ENCODE measurements at places on chromosomes 5 and 9.
A peak's percentile ranks its signal among the peaks of the same experiment; 100 is the strongest.

- H3K27ac ChIP-seq = no peak overlapping the region
- no peaks in the 10 kb centered on the region for H3K4me1 ChIP-seq
- peaks cover 11% of the 10 kb centered on the region for H3K36me3 ChIP-seq
- no peak overlapping the region for H3K4me3 ChIP-seq
These were observed 36.7 kb downstream of the MTREX start for GRCh38 chr5:55344392-55344992.

DNA sequence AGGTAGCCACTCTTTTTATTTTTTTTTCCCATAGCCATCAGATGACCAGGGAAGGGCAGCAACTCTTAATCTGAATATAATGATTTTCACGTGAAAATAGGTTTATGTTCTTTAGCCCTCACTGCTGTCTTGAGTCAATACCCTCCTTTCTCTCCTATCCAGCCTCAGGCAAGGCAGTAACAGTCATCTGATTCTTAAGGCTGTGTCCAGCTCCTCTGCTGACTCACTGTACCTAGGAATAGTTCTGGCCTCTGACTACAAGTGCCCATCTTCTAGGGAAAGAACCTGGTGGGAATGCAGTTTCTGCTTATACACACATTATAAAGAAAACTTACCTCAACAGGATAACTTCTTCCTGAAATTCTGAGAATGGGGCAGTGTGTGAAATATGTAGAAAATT, 30.7 kb downstream of the DHX29 start:
- no peak overlapping the region for H3K4me3 ChIP-seq
- peaks cover 11% of the 10 kb centered on the region for H3K36me3 ChIP-seq
- H3K27ac ChIP-seq = no peak overlapping the region
- H3K4me1 ChIP-seq = no peaks in the 10 kb centered on the region
- no peak for DNase-seq

DNA sequence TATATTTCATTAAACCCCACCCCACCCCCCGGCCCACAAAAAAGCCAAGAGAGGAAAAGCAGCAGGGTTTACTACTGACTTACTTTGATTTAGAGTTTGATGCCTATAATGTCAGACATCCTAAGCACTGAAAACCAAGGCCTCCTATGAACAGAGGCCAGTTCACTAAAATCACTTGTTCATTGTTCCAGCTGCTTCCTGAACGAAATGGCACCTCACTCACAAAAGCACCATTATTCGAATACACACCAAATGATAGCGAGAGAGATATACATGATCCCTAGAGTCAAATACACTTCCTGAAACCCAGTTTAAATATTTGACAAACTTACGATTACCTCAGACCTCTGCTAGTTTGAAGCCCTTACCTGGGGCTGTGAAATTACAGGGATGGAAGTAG, 66.6 kb downstream of the LPAR1 start:
- H3K27ac ChIP-seq = no peak overlapping the region
- H3K4me1 ChIP-seq = no peaks in the 10 kb centered on the region

DNA sequence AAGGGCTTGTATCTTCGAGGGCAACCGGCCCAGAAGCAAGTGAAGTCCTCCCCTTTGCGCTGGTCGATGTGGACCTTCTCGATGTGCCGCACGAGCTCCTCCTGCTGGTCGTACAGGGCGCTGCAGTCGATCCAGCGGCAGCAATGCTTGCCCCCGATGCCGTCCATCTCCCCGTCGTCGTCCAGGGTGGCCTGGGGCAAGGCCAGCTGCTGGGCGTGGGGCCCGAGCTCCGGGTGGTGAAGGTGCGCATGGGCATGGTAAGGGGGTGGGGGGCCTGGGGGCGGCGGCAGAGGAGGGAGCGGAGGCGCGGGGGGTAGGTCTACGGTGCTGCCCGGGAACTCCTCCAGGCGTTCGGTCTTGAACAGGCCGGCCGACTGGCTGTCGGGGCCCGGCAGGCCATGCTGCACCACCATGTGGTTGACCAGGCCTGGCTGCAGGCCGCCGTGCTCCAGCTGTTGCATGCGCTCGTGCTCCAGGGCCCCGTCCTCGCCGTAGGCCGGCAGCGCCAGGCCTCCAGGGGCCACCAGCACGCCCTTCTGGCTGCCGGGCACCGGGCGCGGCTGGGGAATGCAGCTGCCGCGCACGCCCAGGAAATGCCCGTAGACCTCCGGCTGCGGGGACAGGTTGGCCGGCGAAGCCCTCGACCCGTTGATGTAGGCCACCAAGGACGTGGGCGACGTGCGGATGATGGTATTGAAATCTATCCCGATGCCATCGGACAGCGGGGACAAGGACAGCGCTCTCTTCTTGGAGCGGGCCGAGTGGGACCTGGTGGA, 181.8 kb downstream of the GLIS3 start:
- H3K4me3 ChIP-seq = no peak overlapping the region
- peak; percentile 53 for DNase-seq
- no peaks in the 10 kb centered on the region for H3K27me3 ChIP-seq
- no peak overlapping the region for H3K27ac ChIP-seq

GRCh38 chr9:61665330-61665751, 475.5 kb downstream of the SPATA31A7 start:
- no peak overlapping the region for H3K4me3 ChIP-seq
- H3K27ac ChIP-seq = no peak overlapping the region
- H3K4me1 ChIP-seq = no peaks in the 10 kb centered on the region
- DNase-seq = no peak

DNA sequence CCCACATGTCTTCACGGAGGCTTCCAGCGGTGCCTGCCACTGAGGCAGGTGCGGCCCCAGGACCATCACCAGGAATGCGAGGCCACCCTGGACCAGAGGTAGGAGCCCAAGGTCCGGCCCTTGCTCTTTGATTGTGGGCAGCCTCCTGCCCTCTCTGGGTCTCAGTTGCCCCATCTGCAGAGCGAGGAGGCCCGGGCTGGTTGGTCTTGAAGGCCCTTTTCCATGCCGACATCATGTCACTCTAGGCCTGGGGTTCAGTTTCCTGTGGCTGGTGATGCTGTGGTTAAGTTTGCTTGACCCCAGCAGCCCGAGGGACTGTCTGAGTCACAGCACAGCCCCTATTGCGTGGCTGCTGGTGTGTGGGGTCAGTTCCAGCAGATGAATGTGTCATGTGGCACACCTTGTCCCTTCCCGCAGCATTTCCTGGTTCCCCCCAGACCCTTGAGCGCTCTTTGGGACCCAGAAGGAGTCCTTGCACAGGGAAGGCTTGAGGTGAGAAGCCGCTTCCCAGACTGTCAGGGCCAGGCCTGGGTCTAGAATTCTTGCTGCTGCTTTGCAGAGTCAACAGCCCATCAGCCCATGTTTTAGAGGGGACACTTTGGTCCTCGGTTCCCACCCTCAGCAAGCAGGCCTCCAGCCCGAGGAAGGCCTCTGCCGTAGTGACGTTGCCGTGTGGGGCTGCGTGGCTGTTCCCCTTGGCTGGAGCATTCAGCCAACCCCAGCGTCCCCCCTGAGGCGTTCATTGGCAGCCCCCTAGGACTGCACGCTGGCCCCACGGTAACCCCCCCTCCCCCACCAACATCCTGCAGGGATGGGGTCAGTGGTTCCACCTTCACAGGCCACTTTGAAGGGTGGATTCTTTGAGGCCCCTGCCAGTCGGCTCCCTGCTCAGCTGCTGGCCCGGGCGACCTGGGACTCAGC, 31.0 kb upstream of the HMCN2 start:
- H3K36me3 ChIP-seq = no peaks in the 10 kb centered on the region
- H3K27me3 ChIP-seq = peaks cover 63% of the 10 kb centered on the region
- H3K27ac ChIP-seq = no peak overlapping the region
- DNase-seq = no peak
- H3K4me3 ChIP-seq = no peak overlapping the region
- H3K4me1 ChIP-seq = no peaks in the 10 kb centered on the region

- H3K4me1 ChIP-seq = peaks cover 5% of the 10 kb centered on the region
- no peaks in the 10 kb centered on the region for H3K36me3 ChIP-seq
- peaks cover 90% of the 10 kb centered on the region for H3K27me3 ChIP-seq
- H3K4me3 ChIP-seq = no peak overlapping the region
These were observed 607 bp downstream of the BARX1 start for GRCh38 chr9:93954434-93955061.

GRCh38 chr9:136273921-136274785, 28.5 kb upstream of the QSOX2 start:
- H3K4me1 ChIP-seq = no peaks in the 10 kb centered on the region
- no peaks in the 10 kb centered on the region for H3K36me3 ChIP-seq
- H3K27me3 ChIP-seq = peaks cover 95% of the 10 kb centered on the region
- H3K27ac ChIP-seq = no peak overlapping the region
- DNase-seq = no peak

- no peak for DNase-seq
- H3K27ac ChIP-seq = no peak overlapping the region
- H3K36me3 ChIP-seq = no peaks in the 10 kb centered on the region
- H3K4me1 ChIP-seq = no peaks in the 10 kb centered on the region
These were observed 46.0 kb downstream of the HMCN2 start for GRCh38 chr9:130311408-130312140.

DNA sequence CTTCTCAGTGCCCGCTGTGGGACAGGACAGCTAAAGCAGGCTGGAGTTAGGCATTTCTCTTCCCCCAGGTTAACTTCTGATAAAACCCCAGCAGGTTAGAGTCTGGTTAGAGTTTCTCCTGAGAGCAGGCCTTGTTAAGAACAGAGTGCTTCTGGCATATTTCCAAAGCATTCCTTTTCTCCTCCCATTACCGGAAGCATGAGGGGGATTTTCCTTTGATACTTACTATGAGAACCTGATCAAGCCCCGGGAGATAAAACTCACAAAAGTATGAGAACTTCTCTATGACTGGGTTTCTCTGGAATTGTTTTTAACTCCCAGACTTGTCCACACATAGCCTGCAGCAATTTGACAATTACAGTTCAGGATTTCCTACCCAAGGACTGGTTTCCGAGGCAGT, 77.4 kb upstream of the MAST4 start:
- no peak overlapping the region for H3K27ac ChIP-seq
- DNase-seq = no peak
- no peaks in the 10 kb centered on the region for H3K36me3 ChIP-seq
- no peak overlapping the region for H3K4me3 ChIP-seq
- H3K4me1 ChIP-seq = no peaks in the 10 kb centered on the region

GRCh38 chr9:129400971-129401622, 219.8 kb downstream of the C9orf50 start:
- H3K27ac ChIP-seq = no peak overlapping the region
- H3K4me3 ChIP-seq = no peak overlapping the region
- H3K4me1 ChIP-seq = 0 out of 2 replicates have a peak, but pooled peaks cover 2% of the 10 kb centered on the region
- peaks cover 26% of the 10 kb centered on the region for H3K27me3 ChIP-seq

DNA sequence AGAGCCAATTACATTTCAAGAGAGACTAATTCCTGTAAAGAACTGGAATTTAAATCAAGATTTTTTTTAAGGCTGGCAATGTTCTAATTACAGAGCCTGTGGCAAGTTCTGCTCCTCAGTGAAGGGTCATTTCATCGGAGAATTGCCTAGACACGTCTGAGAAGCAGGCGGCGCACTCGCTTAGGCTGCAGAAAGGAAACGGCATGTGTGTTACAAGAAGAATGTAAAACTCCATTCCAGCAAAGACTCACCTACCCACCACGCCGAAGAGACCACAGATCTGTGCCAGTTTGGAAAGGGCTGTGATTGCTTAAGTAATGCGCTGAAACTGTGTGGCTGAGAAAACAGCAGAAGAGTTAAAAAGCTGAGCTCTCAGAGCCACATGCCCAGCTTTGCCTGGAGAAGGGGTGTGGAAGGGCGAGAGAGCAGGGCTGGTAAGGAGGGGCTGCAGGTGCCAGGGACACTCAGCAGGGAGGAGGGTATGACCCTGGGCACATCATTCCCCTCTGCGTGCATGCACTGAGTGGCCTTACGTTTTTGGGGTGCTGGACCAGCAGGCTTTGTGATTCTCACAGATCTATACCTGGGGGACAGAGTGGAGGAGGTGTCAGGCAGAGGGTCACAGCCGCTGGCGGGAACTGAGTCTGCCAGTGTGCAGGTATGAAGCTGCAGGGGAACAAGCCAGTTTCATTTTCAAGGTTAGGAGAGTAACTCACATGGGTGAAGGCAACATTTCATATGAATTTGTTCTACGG, 17.8 kb upstream of the SLC25A51 start:
- no peaks in the 10 kb centered on the region for H3K36me3 ChIP-seq
- H3K4me1 ChIP-seq = peaks cover 10% of the 10 kb centered on the region
- DNase-seq = peak; percentile 41
- H3K27ac ChIP-seq = peak overlapping the region; percentile 34
- H3K27me3 ChIP-seq = no peaks in the 10 kb centered on the region
- peak overlapping the region; percentile 54 for H3K4me3 ChIP-seq

DNA sequence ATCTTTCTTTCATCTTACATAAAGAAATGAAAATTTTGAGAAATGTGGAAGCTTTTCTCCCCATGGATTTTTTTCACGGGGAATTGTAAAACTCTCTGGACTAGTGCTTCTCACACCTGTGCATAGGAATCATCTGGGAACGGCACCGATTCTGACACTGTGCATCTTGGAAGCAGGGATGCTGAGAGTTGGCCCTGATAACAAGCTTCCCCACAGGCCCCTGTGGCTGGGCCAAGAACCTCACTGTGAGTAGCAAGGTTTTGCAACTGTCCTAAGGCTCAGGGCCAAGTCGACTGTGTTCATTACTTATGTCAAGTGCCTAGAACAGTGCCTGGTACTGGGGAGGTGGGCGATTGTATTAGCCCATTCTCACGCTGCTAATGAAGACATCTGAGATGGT, 107.9 kb upstream of the ICE1 start:
- H3K4me3 ChIP-seq = no peak overlapping the region
- H3K27ac ChIP-seq = no peak overlapping the region
- no peaks in the 10 kb centered on the region for H3K27me3 ChIP-seq
- no peaks in the 10 kb centered on the region for H3K36me3 ChIP-seq
- H3K4me1 ChIP-seq = no peaks in the 10 kb centered on the region

DNA sequence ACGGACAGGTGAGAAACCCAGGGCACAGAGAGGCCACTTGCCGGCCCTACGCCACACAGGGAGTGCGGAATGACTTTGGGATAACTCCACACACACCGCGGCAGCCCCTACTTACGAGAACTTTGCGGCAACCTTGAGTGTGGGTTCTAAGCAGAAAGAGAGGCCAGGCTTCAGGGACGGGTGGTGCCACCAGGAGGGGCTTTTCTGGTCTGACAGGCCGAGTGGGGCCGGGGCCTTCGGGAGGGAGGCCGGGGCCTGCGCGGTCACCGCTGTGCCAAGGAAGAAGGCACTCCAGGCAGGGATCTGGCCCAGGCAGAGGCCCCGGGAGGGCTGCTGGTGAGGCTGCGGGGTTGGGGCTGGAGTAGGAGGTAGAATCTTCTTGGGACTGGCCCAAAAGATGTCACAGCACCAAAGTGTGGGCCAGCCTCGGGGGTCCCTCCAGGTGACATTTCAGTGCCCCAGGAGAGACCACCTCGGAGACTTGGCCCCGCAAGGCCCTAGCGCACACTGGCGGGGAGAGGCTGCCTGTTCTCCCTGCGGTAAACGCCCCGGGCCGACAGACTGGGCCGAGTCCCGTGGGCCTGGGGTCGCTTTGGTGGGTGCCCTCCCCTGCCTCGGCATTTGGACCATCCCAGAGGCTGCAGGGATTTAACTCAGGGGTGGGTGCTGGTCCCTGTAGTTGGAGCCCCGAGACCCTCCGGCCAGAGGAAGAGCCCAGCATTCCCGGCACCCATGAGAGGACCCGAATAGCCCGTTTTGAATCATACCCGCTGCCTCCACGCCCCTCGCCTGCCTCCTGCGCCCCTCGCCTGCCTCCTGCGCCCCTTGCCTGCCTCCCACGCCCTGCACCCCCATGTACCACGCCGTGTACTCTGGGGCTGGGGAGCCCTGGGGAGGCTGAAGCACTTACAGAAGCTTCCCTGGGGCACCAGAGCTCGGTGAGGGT, 9.0 kb upstream of the RNU6ATAC start:
- peaks cover 83% of the 10 kb centered on the region for H3K27me3 ChIP-seq
- no peaks in the 10 kb centered on the region for H3K4me1 ChIP-seq
- DNase-seq = no peak
- H3K27ac ChIP-seq = no peak overlapping the region
- H3K36me3 ChIP-seq = no peaks in the 10 kb centered on the region
- no peak overlapping the region for H3K4me3 ChIP-seq

- DNase-seq = no peak
- H3K4me1 ChIP-seq = no peaks in the 10 kb centered on the region
- no peak overlapping the region for H3K27ac ChIP-seq
- H3K4me3 ChIP-seq = no peak overlapping the region
- H3K27me3 ChIP-seq = peaks cover 66% of the 10 kb centered on the region
These were observed 27.0 kb downstream of the ADGRD2 start for GRCh38 chr9:124477211-124477647.

All from MM.1S (cell line).